Common myeloid progenitor, CD34-positive (primary cell): ENCODE measurements at places on chromosomes 5 and 9.

DNA sequence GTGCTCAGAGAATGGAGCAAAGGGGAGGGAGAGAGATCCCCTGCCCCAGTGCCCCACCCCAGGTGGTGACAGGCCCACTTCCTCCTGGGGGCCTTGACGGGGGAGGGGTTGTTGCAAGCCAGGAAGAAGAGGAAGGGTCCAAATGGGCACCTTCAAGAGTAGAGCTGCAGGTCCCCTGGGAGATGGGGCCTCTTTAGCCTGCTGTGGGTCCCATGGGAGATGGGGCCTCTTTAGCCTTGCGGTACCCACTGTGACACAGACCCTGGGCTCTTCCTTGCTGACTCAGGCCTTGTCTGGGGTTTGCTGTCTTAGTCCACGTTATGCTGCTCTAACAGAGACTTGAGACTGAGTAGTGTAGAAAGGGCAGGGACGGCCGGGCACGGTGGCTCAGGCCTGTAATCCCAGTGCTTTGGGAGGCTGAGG is 9.6 kb upstream of the TOR4A start:
- no peak for DNase-seq

- no peak for DNase-seq
Measured at GRCh38 chr5:171010816-171011215, 149.0 kb downstream of the RANBP17 start.

- DNase-seq: no peak
Measured at GRCh38 chr9:77403239-77403638, 225.9 kb downstream of the VPS13A start.

GRCh38 chr5:132841305-132841704 is 10.9 kb upstream of the SHROOM1 start:
- peak; percentile 62 for DNase-seq

DNA sequence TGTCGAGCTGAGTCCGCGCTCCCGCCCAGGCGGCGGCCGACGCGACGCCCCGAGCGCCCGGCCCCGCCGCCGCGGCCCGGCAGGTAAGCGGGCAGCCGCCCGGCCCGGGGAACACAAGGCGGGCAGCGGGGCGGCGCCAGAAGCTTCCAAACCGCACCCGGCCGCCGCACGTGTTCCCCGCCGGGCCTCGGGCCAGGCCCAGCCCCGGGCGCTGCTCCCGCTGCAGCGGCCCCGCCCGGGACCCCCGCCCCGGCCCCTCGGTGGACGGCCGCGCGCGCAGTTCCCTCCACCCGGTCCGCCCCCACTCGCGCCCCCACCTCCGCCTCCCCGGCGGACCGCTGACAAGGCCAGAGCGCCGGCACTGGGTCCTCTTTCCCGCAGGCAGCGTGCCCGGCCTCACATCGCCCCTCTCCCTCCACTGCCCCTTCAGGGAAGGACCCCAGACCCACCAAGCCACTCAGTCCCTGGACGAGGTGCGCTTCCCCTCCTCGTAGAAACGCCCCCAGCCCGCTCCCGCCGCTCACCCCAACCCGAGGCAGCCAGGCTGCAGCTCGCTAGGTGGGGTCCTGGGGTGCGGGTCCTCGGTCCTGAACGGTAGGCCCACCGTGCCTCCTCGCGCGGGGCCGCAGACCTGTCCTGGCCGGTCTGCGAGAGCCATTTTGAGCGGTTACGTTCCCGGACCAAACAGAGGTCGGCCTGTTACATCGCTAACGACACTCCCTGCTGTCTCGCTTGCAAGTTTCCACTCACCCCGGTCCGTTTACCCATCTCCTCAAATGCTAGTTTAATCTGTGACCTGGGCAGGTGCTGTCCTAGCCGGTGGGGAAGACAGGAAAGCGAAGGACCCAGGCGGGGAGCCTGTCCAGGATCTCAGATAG is 475 bp downstream of the WDR5 start:
- no peak for DNase-seq

GRCh38 chr5:92519811-92520632 is 1061.0 kb downstream of the NR2F1-AS1 start:
- DNase-seq: no peak

DNA sequence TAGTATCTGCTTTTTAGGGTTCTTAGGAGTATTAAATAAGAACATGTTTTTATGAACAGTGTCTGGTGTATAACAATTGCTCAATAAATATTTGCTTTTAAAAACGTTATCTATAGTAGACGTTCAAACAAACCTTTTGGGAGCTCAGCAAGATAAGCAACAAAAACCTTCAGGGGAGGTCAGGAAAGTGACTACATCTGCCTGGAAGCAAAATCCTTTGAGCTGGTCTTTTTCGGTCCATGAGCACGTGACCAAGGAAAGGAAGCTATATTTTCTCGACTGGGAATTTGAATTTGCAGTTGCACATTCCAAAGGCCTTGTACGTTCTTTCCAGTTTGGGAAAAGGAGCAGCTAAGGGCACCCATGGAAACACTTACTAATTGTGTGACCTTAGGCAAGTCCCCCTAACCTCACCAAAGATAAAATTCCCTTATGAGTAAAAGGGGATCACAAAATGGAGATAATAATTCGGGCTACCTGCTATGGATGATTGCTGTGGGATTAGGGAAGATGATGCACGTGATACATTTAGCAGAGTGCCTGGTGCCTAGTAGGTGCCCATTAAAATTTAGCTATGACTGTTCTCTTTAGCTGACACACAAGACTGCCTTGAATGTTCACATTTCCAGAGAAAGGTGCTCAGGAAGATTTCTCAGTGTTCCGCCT is 45.4 kb downstream of the PTTG1 start:
- peak; percentile 49 for DNase-seq

GRCh38 chr5:92527311-92528078 is 1053.5 kb downstream of the NR2F1-AS1 start:
- no peak for DNase-seq

- DNase-seq: no peak
Measured at GRCh38 chr9:78620303-78620702, 323.4 kb downstream of the PSAT1 start.

GRCh38 chr5:97489010-97489840 is 306.2 kb upstream of the RIOK2 start:
- DNase-seq: no peak

- DNase-seq: no peak
Measured at GRCh38 chr5:360257-361027, 38.9 kb downstream of the AHRR start.

DNA sequence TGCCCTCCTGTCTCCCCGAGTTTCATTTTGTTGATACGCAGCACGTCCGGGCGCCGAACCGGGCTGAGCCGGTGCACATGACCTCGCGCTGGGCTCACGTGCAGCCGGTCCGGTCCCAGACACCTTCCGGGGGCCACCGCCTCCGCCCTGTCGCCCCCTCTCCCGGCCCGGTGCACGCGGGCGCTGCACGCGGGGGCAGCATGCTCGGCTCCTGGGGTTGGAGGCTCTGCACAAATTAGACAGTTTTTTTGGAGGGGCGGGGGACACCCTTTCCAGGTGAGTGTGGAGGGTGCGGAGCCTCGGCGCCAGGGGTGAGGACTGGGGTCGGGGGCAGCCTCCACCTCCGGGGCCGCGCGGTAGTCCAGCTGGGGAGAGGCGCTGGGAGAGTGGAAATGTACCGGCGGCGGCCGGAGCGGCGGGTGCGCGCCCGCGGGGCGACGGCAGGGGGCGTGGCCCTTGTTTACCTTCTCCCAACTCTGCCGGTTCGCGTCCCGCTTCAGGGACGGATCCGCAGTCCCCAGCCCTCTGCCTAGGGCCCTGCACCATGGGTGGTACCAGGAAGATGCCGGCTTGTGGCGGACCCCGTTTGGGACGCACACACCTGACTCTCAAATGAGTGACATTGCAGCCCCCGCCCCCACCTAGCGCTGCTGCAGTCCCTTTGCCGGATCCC is 1.1 kb downstream of the JADE2 start:
- DNase-seq: peak; percentile 61

- no peak for DNase-seq
Measured at GRCh38 chr5:4976902-4977301, 163.2 kb upstream of the ADAMTS16 start.

GRCh38 chr5:7146886-7147285 is 249.1 kb upstream of the ADCY2 start:
- DNase-seq: no peak

DNA sequence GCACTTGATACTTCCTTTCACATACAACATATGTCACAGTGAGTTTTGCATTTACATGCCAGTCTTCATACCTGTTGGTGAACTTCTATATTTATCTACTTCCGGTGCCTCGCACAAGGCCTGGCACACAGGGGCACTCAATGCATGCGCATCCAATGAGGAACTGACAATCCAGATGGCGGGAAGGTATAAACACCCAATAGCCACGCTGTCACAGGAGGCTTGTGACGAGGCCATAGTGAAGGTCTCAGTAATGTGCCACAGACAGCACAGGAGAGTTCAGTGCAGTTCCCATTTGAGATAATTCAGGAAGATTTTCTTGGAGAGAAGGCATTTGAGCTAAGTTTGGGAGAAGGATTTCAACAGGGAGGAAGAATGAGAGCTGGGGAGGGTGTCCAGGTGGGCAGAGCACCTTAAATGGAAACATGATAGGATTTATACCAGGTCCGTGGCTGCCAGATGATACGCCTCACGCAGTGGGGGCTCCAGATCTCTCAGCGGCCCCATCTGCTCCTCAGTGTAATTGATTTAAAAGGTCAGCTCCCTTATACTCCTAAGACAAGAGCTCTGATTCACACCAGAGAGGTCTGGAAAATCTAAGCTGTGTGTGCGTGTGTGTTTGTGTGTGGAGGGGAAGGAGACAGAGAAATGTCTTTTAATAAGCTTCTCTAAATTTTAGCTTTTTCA is 206.2 kb downstream of the DCP2 start:
- DNase-seq: no peak

GRCh38 chr5:17896605-17897004 is 262.3 kb downstream of the TAF11L14 start:
- DNase-seq: no peak

DNA sequence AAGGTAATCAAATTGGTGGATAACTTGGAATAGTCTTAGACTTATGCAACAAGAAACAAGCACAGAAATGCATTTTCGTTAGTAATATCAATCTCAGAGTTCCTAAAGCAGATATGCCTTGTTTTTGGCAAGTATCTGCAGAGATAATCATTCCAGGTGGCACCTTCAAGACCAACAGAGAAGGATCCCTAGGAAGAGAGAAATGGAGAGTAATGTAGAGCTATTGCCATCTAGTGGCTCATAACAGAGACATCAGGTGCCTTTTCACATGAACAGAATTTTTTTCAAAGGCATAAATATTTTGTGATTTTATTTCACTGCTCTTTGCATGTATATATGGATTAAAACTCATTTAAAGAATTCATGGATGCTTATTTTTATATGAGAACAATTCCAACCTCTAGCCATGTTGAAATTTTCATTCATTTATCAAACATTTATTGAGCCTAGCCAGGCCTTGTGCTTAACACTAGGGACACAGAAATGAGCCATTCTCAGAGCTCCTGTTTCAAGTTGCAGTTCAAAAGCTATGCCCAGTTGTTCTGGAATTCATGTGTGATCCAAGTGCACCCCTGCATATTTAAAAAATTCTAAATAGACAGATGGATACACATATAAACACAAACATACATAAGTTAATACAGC is 117.5 kb upstream of the OR13F1 start:
- peak; percentile 36 for DNase-seq

DNA sequence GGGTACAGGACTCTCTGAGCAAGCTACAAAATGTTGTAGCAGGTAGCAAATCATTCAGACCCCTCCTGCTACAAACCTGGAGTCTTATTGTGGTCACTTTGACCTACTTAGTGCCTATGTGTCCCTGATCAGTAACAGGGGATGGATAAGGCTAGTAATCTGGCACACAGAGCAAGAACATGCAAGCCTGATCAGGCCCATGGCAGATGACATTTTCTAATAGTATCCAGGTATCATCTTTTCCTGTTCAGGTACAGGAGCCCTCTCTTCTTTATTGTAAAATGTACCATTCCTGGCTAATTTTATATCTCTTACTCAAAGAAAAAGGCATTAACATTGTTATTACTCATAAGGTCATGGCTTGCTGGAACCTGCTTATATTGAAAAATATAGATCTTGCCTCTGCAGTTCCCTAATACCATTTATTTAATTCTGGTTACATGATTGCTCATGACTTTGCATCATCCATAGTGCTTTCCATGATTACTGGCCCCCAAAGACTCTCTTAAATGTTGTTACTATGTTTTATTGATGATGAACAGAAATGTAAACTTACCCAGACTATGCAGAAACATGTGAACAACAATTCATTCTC is 18.2 kb upstream of the CCNH start:
- no peak for DNase-seq

DNA sequence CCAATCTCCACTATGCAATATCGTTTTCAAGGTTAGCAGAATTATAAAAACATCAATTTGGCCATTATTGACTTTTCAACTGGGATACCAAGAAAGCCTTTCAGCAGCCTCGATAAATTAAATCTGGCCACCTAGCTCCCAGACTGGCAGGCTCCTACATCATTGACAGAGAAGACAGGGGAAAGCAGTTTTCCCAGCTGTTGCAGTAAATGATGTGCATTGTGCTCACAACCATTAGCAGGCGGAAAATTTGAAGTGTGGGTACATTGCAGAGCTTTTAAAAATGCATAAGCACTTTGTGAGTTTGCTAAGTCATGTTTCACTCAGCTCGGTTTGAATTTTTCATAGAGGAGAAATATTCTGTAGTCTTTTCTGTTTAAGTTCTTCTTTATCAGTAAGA is 297.9 kb downstream of the KCTD16 start:
- DNase-seq: peak; percentile 3

GRCh38 chr9:137757139-137757538 is 120.4 kb upstream of the CACNA1B start:
- no peak for DNase-seq

DNA sequence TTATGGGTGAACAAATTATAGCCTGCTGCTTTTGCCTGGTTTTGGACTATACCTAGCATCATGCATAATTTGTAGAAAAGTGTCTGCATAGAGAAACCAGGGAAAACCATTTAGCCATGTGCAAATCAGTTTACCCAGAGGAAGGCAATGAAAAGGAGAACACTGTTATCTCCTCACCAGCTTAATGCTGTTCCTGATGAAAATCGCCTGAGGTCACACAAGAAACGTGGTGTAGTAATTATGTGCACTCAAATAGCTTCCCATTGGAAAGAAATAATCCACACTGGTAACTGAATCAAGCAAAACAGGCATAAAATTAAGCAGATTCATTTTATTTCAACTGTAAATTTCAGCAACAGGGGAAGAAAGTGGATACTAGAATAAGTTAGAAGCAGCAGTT is 51.7 kb upstream of the FAM240B start:
- DNase-seq: no peak

DNA sequence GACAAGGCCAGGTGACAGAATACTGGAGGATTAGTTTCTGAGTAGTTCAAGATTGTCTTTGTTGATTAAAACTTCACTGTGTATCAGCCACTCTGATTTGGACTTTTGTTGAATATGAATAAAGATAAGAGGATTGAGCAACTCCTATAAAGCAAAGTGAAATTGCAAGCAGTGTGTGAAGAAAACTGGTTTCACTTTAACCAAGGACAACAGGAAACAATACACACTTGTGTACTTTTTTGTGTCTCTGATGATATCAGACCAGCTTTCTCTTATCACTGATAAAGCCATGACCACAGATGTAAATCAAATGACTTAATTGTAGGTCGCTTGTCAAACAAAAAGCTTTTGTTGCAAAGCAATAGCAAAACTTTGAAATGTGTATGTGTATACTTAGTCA is 268.6 kb downstream of the FER start:
- DNase-seq: peak; percentile 8
